ENCODE measurements at places on chromosomes 1 and 21. TPM values are rescaled to one million over a fixed set of nuclear protein-coding genes. Genes with fewer than 3 reads are reported as not detected.

The SPRR1A gene
- total RNA-seq: not detected

The RGS1 gene
- total RNA-seq: 17.2 TPM

The ACOT11 gene
- total RNA-seq: 33.8 TPM

The CA6 gene
- total RNA-seq: not detected

The IGFN1 gene
- 16.4 TPM for total RNA-seq

- no peak for DNase-seq
Measured at GRCh38 chr1:85569122-85569521, 11.4 kb upstream of the CCN1 start.

DNA sequence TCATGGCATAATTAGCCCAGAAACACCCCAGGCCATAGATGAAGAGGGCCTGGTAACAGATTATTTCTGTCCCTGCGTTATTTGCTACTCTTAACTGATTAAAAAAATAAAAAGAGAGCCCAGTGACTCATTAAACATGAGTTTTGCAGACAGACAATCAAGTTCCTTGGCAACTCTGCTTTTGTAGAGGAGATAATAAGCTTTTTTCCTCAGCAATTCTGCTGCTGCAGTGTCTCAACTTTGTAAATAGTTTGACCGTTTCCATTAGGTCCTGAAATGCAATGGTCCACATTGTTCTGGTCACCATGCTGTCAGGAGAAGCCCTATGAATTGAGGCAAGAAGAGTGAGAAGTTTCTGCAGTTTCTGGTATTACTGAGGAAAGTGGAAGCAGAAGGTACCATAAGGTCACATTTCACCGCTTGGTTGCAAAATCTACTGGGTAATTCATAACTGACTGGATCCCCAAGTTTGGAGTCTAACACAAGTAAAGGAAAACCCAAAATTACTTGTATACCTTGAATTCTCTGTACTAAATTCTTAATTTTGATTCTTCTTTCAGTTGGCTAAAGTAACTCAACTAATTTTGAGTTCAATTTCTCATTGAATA is 139.5 kb downstream of the ZZZ3 start:
- no peak for DNase-seq

DNA sequence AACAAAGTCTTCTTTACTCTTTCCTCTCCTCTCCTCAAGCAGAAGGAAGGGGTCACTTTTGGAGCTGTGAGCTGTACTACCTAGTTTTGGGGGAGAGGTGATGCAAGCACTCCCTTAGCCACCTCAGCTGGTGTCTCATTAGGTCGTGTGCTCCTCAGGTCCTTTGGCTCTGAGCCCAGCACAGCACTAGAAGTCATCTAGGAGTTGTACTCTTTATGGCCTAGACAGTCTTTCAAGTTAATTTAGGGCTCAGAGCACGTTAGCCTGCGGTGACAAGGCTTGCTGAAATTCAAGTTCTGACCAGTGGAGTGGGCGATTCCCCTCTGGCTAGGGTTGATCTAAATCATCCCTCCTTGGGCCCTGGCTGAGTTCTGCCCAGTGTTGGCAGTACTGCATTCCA is 48.0 kb upstream of the WDR26 start:
- DNase-seq: no peak

DNA sequence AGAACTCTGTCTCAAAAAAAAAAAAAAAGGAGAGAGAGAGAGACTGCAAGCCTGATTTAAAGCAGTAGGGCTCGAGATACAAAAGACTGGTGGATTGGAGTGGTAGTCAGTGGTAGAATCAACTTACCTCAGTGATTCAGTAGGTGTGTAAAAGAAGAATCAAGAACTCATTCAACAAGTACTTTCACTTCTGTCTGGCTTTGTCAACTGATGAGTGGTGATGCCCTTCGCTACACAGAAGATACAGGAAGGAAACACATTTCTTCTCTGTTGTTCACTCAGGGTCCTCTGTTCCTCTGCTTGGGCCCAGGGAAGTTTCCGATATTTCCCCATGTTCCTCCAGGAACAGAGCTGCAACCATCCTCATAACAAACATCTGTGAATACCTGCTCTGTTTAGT is 68.6 kb upstream of the COG2 start:
- no peak for DNase-seq

DNA sequence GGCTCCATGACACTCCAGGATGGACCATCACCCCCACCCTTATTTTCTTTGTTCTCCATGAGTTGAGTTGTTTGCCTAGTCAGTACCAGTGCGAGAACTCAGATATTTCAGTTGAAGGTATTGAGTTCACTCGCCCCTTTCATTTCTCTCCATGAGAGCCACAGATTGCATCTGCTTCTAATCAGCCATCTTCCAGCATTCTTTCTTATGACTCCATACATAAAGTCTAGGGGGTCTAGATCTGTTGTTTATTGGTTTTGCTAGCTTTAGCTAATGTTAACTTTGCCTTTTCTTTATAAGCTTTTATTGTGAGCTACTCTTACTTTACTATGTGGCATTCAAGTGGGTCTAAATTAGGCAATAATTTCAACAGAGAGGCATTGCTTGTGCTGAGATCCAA is 71.6 kb upstream of the PDC start:
- no peak for DNase-seq

Data from testis (tissue), 5 donors.